ENCODE measurements at places on chromosomes 6 and 20.
A peak's percentile ranks its signal among the peaks of the same experiment; 100 is the strongest.

DNA sequence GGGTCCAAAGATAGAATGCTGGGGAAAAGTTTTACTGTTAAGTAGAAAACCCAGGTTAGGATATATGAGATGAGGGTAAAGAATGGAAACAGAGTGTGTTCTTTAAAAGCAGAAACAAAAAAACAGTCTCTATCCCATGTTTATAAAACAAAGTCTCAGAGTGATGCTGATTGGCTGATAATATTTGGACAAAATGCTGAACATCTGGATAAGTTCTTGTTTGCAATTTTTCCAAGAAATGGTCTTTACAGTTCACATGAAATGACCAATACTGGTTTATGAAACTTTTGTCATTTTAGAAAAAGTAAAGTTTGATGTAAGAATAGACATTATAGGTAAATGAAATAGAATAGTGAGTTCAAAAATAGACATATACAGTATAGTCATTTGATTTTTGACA, 96.2 kb upstream of the EYS start:
- DNase-seq, result no peak

GRCh38 chr6:151288712-151289398, 49.1 kb downstream of the AKAP12 start:
- DNase-seq, result no peak

DNA sequence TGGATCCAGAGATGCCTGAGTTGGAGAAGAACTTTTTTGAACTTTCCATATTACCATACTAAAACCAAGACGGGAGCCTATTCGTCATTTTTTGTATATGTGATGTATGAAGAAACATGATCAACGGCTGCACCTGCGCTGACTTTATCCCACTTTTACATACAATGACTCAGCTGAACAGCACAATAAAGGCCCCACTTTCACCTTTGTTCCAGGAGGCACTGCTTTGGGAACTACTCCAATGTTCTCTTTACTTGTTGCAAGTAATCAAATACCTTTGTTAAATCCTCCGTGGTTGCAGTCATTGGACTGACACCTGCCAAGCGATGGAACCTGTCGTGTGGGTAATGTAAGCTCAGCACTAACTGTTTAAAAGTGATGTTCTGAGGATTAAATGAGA, 17.3 kb upstream of the BTN3A2 start:
- no peak for DNase-seq

GRCh38 chr6:166597711-166598440, 11.4 kb upstream of the RAMACL start:
- DNase-seq, result no peak

GRCh38 chr20:48556956-48557355, 270.8 kb downstream of the PREX1 start:
- DNase-seq, result no peak

GRCh38 chr20:63043348-63044203, 36.8 kb upstream of the BHLHE23 start:
- DNase-seq, result no peak

DNA sequence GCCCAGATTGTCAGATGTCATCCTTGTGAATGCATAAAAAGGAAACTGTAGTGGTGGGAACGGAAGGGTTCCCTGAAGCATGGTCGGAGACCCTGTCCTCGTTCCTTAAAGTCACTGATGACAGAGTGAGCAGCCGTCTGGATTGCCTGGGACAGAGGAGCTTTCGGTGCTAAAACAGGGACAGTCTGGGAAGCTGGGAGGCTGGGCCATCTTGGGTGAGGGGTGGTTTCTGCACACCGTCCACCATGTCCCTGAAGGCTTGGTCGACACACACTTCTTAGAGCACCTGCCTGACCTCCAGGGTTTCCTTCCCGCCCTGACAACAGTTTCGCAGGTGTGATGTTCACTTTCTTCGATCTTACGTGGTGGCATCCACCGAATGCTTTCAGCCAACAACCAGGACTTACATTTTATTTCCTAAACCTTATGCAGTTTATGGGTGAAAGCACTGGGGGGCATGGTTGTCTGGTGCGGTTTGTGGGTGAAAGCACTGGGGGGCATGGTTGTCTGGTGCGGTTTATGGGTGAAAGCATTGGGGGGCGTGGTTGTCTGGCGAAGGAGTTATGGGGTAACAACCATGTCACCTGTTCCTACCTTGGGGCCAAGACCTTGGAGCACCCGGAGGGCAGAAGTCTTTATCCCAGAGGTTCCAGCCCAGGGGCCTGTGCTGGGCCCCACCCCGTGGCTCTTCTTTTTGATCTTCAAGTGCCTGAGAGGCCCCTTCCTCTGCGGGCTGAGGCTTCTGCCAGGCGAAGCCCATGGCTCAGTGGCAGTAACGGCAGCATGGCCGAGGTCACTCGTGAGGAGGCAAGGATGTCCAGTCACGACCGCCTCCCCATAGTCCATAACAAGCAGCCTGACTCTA, 81.7 kb upstream of the FRMD1 start:
- DNase-seq, result no peak

DNA sequence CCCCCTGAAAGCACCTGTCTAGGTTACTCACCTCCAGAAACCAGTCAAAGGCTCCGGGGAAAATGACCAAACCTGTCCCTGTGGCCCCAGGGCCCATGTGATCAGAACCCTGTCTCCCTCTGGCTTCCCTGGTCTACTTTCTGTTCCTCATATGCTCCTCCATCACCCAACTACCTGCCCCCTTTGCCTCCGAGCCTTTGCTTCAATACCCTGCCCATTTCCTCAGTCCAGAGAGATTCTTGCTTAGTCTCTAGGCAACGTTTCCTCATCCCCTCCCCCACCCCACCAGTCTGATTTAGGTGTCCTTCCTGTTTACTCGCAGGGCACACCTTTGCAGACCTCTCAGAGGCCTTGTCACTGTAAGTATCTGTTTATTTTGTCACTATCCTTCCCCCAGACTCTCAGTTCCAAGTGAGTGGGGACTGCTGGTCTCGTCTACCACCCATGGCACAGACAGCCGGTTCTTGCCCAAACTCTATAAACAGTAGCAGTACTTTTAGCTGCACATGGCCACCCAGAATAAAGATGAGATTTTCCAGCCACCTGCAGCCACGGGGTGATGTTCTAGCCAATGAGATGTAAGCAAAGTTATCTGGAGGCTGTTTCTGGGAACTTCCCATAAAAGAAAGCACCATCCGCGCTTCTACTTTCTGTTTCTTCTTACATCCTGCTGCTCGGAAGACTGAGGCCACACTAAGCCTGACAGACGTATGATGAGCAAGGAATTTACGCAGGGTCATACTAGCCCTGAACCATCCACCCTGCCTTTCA, 13.3 kb downstream of the ELOVL5 start:
- DNase-seq, result peak; percentile 35

GRCh38 chr6:63188828-63189227, 22.4 kb upstream of the FKBP1C start:
- peak; percentile 12 for DNase-seq

GRCh38 chr20:17628101-17628841, 53.8 kb downstream of the RRBP1 start:
- DNase-seq, result no peak

- DNase-seq, result no peak
Measured at GRCh38 chr6:29982097-29982496, 39.8 kb downstream of the HLA-A start.

DNA sequence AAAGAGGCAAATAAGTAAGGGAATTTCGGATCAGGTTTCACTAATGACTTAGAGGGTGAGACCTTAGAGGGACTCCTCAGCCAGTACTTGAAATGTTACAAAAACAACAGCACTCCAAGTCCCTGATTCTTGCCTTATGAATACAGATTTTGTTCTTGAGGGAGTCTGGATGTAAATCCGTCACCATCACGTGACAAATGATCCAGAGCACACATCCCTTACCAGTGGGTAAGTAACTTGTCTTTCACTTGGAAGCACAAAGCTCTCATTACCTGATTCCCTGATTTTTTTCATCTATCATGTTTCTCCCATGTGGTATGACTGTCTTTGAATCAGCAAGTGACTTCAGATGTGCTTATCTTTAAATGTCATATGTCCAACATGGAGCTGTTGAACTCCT, 595.3 kb upstream of the POU3F2 start:
- DNase-seq, result no peak

DNA sequence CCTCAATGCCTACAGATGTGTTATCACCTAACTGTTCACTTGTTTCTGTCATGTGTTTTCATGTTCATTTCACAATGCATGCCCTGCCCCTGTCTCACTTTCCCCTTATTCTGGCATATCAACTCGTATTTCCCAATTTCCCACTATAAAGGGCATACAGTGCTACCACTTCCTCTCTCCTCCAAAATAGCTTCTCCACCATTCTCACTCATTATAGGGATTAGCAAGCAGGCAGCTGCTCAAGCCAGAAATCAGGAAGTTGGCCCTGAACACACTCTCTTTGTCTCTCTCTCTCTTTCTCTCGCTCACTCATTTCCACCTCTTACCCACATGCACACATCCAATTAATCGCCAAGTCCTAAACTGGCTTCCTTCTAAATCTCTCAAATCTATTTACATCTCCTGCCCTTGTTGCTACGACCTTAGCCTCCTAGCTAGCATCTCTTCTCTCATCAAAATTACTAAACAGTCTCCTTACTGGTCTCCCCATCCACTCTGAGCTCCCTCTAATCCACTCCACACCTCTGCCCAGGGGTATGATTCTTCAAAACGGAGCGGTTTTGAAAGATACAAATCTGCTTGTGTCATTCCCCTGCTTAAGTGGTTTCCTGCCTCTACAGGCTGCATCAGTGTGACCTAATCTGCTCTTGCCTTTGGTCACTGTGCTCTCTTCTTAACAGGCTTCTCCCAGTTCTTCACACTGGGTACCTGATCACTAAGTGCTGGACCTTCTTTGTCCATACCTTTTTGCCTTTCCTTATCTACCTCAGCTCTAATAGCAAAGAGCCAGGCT, 196.2 kb downstream of the BTBD9 start:
- DNase-seq, result peak; percentile 10

DNA sequence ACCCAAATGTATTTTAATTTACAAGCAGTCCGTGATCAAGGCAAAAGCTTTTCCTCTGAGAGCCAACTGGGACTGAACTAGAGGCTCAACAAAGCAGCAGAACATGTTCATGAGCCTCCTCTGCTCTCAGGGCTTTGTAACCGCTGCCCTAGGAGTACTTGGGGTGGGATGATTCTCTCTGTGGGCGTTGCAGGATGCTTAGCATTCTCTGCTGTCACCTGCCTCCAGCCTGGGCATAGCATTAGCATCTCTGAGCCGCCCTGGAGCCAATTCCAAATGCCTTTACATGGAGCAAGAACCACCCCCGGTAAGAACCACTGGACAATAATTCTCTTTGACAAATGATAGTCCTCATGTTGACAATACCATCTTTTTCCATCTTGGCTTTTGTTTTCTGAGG, 237.6 kb upstream of the CDH4 start:
- no peak for DNase-seq

DNA sequence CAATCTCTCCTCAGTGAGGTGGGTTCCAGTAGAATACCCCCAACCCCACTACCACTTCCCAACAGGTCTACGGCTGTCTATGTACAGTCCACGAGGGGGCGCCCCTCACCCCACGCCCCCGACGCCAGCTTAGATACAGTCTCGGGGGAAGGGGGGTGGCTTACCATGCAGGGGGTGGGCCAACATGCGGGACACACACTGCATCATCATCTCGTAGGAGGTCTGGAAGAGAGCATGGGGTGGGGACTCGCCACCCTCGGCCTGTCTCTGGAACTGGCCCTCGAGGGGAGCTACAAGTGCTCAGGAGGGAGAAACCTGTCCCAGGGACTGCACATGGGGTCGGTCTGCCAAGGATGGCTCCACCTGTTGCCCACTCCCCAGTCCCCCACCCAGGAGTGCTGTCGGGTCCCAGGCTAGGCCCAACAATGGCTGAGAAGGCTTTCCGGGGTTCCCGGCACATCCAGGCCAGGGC, 8.5 kb downstream of the MTCH1 start:
- DNase-seq, result no peak

DNA sequence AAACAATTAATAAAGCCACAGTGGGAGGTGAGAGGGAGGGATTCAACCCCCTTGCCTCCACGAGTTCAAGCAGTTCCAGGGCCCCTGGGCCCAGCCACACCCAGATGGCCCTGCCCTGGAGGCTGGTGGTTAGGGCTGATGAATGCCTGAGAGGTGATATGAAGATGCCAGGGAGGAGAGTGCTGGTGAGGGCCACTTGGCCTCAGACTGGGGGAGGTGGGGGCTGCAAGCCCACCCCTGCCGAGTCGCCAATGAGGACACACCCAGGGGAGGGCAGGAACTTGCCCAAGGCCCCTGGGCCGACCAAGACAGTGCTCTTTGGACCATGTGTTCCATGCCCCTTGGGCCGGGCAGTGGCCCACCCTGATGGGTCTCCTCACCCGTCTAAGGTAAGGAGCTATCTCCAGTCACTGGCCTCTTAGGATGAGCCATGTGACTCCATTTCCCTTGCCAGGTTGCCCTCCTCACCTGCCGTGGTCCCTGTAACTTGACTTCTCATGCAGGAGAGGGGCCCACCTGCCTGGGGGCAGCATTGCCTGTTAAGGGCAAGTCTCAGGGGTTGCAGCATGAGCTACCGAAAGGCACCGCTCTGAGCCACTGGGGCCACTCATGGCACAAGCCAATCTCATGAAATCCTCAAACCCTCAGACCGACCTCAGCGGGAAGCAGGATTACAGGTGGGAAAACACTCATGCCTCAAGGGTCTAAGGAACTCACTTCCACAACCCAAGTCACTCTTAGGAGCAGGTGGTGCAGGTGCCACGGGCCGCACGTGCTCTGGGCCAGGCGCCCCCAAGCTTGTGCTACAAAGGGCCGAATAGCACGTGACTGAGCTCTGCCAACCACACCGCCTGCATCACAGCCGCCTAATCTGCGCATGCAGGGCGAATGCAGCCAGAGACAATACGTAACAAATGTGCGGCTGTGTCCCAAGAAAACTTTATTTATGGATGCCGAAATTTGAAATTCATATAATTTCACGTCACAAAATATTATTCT, 147.4 kb upstream of the MLN start:
- no peak for DNase-seq

DNA sequence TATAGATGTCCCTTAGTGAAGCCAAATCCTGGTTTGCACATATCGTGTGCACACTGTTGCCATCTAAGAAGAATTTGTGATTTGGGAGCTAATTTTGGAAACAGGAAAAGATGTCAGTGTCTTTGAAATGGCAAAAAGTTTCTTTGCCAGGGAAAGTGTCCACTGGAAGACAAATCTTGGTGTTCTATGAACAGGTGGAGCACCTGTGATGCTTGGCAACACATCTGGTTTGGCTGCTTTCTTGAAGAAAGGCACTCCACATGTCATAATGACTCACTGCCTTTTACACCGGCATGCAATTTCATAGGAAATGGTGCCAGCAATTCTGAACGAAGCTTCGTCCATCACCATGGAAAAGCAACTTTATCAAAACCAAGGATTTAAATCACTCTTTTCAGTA, 1040.0 kb upstream of the MAP3K7 start:
- no peak for DNase-seq

- DNase-seq, result no peak
Measured at GRCh38 chr6:67792996-67793395, 842.1 kb upstream of the ADGRB3 start.

DNA sequence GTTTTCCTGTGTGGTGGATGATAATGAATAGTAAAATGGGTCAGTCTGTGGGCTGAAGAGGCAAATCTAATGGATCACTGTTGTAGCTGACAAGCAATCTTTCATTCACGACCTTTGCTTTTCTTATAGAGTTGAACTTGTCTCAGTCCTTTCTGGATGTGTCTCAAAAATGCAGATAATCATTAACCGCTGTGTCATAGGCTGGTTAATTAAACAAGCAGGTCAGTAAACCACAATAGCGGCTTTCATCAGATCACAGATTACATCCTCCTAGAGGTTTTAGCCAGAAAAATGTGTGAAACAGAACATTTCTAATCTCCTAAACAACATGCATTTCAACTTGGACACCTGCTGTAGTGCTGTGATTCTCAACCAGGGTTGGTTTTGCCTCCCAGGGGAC, 2.5 kb upstream of the METTL24 start:
- no peak for DNase-seq
